Endothelial cell (in vitro differentiated cells): ENCODE measurements at places on chromosomes 7 and 10. TPM values are rescaled to one million over a fixed set of nuclear protein-coding genes. Genes with fewer than 3 reads are reported as not detected.

- H3K4me1 ChIP-seq: peaks cover 23% of the 10 kb centered on the region
- H3K36me3 ChIP-seq: no peaks in the 10 kb centered on the region
- no peaks in the 10 kb centered on the region for H3K27me3 ChIP-seq
- H3K27ac ChIP-seq: peak overlapping the region; percentile 94
Observed at GRCh38 chr7:120402079-120402767, 129.2 kb downstream of the KCND2 start.

Gene NKX2-3
- 0.82 TPM for total RNA-seq

- peaks cover 23% of the 10 kb centered on the region for H3K36me3 ChIP-seq
- DNase-seq: no peak
- H3K4me1 ChIP-seq: no peaks in the 10 kb centered on the region
- no peak overlapping the region for H3K27ac ChIP-seq
Observed at GRCh38 chr10:103669243-103669929, 175.9 kb downstream of the NEURL1 start.

- no peaks in the 10 kb centered on the region for H3K27me3 ChIP-seq
- no peak overlapping the region for H3K4me3 ChIP-seq
- H3K4me1 ChIP-seq: peaks cover 3% of the 10 kb centered on the region
- H3K36me3 ChIP-seq: no peaks in the 10 kb centered on the region
Observed at GRCh38 chr7:11228515-11228914, 254.8 kb downstream of the PHF14 start.

DNA sequence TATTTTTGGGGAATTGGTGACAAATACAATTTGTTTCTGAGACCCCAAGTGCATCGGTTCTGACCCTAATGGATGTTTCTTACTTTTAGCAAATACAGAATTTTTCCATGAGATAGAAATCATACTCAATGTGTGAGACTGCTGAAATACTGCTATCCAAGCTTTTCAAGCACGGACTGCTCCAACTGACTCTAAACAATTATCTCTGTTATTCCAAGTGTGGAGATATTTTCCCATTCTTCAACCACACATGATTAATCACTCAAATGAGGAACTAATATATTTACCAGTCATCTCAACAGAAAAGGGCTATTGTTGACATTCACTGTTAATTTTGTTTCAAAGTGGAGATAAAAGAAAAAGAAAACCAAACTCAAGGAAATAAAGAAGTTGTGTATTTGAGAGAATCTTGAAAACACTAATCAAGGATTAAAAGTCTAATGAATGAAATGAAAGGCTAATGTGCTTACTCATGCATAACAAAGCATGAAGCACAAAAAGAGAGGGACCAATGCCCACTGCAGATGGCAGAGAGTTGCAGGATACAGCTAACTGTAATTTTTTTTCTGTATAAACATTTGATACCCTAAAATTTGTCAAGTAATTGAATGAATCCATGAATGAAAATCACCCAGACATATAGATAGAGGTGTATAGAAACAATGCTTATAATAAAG, 423.6 kb downstream of the DGKB start:
- H3K27ac ChIP-seq: no peak overlapping the region
- no peak for DNase-seq
- no peaks in the 10 kb centered on the region for H3K36me3 ChIP-seq
- no peak overlapping the region for H3K4me3 ChIP-seq

GRCh38 chr7:112086496-112087254, 119.5 kb downstream of the DOCK4 start:
- peaks cover 3% of the 10 kb centered on the region for H3K27me3 ChIP-seq
- H3K27ac ChIP-seq: peak overlapping the region; percentile 84

DNA sequence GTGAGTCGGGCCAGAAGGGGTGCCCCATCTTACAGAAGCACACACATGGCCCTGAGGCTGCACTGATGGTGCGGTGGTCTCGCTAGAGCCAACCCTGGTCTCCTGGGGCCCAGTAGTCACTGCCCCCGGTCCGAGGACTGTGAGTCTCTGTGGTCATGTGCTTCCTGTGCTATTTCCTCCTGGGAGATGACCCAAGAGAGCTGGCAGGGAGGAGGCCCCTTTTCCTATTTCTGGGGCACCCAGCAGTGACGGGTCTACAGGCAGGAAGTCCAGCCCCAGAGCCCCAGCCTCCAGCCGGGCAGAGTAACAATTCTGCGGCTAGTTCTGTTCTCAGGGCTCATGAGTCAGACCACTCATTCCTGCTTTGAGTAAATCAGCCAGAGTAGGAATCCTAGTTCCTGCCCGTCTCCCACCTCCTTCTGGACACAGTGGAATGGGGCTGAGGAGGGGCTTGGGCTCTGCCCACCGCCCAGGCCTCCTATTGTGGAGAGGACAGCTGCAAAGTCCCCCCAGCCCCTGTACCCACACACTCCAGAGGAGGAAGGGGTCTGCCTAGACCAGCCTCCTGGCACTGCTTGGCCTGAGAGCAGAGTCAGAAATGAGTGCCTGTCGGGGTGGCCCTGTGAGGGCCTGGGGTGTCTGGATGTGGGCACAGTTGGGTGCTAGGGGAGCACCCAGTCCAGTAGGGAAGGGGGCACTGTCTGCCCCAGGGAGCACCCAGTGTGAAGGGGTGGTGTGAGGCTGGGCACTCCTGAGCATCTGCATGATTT, 80.5 kb upstream of the PPIF start:
- peak; percentile 59 for DNase-seq
- H3K27ac ChIP-seq: peak overlapping the region; percentile 92
- peaks cover 24% of the 10 kb centered on the region for H3K36me3 ChIP-seq

GRCh38 chr7:34104115-34104514, 198.8 kb downstream of the BMPER start:
- DNase-seq: no peak
- H3K27ac ChIP-seq: no peak overlapping the region
- no peak overlapping the region for H3K4me3 ChIP-seq
- no peaks in the 10 kb centered on the region for H3K27me3 ChIP-seq
- H3K4me1 ChIP-seq: peaks cover 2% of the 10 kb centered on the region

DNA sequence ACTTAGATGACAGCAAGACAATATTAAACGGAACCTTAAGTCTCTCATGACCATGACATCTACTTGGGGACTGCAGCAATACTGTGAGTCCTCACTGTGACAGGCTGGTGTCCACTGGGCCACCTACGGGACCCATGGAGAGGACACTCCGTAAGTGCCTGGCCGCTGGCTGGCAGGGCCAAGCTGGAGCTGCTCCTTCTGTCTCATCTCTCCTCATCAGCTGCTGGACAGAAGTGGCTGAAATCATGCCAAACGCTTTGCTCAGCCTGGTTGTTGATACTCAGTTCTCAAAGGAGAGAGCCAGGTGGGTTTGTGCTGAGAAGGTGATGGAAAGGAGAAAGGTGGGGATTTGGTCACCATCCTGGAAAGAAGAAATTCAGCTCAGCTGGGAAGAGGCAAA, 33.3 kb downstream of the AFAP1L2 start:
- H3K27ac ChIP-seq: no peak overlapping the region
- no peaks in the 10 kb centered on the region for H3K36me3 ChIP-seq
- H3K4me1 ChIP-seq: peaks cover 5% of the 10 kb centered on the region
- no peak for DNase-seq
- no peak overlapping the region for H3K4me3 ChIP-seq
- peaks cover 2% of the 10 kb centered on the region for H3K27me3 ChIP-seq

Gene MACC1
- total RNA-seq: 0.69 TPM

DNA sequence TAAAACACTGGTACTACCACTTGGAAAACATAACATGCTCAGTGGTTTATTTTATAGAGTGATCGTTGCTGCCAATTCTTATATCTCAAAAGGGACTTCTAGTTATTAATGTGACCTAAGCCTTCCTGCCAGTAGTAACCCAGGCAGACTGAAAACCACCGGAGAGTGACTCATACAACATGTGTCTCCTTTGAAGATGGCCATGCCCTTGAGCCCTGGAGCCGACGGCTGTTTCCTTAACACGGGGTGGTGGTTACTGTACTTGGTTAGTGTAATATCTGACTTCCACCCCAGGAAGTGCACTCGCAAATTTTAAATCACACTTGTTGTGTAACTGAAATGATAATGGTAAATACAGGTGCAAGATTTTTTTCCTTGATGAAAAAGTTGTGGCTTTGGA, 30.5 kb downstream of the JAKMIP3 start:
- no peaks in the 10 kb centered on the region for H3K4me1 ChIP-seq
- no peak overlapping the region for H3K4me3 ChIP-seq
- H3K27me3 ChIP-seq: peaks cover 4% of the 10 kb centered on the region
- no peaks in the 10 kb centered on the region for H3K36me3 ChIP-seq

DNA sequence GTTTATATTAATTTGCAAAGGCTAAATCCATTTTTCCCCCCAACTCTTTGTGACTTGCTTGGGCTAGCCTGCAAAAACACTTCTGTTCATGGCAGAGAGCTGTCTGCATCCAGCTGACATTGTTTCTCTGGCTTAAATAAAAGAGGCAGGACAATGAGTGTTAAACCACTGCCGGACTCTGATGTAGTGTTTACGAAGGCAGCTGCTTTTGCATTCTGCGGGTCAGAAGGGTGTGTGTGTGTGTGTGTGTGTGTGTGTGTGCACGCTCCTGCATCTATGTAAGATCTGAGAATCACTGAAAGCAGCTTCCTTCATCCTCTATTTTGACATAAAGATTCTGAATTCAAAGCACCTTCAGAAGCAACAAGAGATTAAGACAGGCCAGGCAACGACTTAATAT, 28.3 kb downstream of the NRP1 start:
- no peak for DNase-seq
- peaks cover 61% of the 10 kb centered on the region for H3K36me3 ChIP-seq
- H3K4me1 ChIP-seq: peaks cover 71% of the 10 kb centered on the region
- peak overlapping the region; percentile 47 for H3K4me3 ChIP-seq

DNA sequence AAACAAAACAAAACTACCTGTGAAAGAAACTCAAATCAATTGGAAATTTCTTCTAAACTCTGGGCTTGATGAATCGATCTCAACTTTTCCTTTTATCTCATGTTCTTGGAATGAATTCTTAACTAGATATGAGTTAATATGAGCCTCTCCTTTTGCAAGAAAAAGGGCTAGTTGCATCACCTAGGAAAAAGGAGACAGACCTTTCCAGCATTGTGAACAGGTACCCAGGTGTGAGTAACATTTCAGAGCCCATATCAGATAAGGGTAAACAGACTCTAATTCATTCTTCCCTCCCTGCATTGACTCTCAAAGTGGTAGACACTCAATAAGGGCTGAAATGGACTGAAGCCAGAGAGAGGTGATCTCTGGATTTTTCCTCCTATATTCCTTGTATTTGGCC, 103.8 kb upstream of the AGR3 start:
- no peak overlapping the region for H3K27ac ChIP-seq
- H3K36me3 ChIP-seq: no peaks in the 10 kb centered on the region
- H3K4me3 ChIP-seq: no peak overlapping the region
- no peaks in the 10 kb centered on the region for H3K27me3 ChIP-seq

- no peak overlapping the region for H3K4me3 ChIP-seq
- H3K36me3 ChIP-seq: no peaks in the 10 kb centered on the region
- H3K27ac ChIP-seq: no peak overlapping the region
Observed at GRCh38 chr10:83809001-83809400, 330.3 kb upstream of the GHITM start.

DNA sequence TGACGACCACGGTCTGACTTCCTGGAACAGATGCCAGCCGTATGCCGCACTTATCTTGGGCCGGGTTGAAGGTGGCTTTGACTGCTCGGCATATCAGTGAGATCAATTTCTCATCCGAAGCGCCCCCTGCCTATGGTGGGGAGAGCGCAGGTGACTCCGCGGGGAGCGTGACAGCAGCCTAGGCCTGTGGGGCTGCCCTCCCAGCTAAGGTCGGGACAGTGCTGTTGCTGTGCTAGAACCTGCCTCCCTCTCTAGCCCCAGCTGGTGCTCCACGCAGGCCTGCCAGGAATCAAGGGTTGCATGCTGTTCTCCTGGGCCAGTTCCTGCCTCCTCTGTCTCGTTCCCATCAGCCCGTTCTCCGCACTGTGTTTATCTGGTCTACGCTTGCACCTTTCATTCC, 49.8 kb downstream of the PODXL start:
- peaks cover 62% of the 10 kb centered on the region for H3K36me3 ChIP-seq
- DNase-seq: no peak
- H3K4me1 ChIP-seq: peaks cover 70% of the 10 kb centered on the region
- peaks cover 34% of the 10 kb centered on the region for H3K27me3 ChIP-seq

DNA sequence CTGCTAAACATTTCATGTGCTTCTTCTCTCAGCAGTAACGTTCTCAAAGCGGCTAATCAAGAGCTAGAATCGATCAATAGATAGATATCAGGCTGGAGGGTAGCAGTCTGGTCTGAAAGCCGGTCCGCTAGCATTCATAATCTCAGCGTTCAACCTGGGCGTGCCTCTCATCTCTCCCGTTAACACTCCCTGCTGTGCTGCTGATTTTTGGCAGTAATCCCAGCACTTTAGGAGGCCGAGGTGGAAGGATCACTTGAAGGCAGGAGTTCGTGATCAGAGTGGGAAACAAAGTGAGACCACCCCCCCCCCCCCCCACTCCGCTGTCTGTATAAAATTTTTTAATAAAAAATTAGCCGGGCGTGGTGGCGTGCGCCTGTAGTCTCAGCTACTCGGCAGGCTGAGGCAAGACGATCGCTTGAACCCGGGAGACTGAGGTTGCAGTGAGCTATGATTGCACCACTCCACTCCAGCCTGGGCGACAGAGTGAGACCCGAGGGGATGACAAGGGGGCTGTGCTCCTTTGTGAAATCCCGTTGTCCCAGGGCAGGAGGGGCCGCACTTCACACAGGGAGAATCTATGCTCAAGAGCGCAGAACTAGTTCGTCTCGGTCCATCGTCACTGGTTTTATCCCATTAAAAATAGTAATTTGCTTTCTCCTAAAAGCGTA, 624 bp upstream of the CEP55 start:
- H3K27ac ChIP-seq: no peak overlapping the region
- no peaks in the 10 kb centered on the region for H3K36me3 ChIP-seq

Gene SLC16A12
- 0.21 TPM for total RNA-seq

Gene CTTNBP2
- total RNA-seq: 24.4 TPM

Gene FANK1
- total RNA-seq: 9.4 TPM

DNA sequence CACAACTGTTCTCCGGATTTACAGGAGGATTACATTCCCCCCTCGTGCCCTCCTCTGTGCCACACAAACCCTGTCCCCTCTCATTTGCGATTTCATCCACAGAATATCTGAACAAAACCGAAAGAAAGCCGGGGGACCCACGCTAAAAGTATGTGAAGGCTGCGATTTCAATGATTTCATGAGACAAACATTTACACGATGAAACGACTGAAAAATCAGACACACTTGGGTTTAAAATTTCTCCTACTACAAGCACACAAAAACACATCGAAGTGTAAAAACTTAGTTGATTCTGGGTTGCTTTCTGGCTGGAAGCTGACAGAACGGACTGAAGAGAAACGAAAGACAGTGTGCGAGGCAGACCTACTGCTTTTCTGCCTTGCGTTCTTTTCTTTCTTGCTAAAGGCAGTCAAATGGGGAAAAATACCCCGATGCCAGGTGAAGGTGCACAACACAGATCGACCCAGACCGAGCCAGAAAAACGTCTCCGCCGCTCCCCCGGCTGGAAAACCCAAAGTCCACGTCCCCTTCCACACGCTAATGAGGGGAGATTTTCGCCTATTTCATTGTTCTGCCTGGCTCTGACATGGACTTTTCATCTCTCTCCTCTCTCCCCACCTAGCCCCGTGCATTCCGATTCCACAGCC, 1.2 kb downstream of the HIPK2 start:
- peaks cover 26% of the 10 kb centered on the region for H3K4me1 ChIP-seq
- H3K4me3 ChIP-seq: peak overlapping the region; percentile 99
- peak overlapping the region; percentile 82 for H3K27ac ChIP-seq
- H3K36me3 ChIP-seq: peaks cover 9% of the 10 kb centered on the region
- peaks cover 14% of the 10 kb centered on the region for H3K27me3 ChIP-seq
- no peak for DNase-seq
